ENCODE measurements at places on chromosomes 1 and 21. TPM values are rescaled to one million over a fixed set of nuclear protein-coding genes. Genes with fewer than 3 reads are reported as not detected.

DNAJC28 gene
- 0.58 TPM for total RNA-seq

TMEM54 gene
- total RNA-seq, result not detected

CRNN gene
- total RNA-seq, result not detected

LHX8 gene
- not detected for total RNA-seq

DNA sequence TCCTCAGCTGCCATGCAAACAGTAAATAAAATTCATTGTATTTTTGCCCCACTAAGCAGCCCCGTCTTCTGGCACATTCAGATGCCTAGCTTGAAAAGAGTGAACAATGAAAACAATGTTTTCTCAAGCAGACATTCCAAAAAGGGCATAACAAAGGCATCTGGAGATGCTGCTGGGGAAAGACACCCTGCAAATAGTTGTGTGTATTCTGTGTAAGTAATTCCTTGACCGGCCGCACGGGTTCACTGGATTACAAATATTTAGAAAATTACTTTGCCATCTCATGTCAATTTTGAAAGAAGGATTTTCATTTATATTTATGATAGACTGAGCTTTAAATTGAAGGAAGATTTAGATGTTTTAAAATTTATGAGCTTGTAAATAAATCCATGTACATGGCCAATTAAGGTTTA lies 142.2 kb downstream of the SLC45A1 start:
- H3K4me3 ChIP-seq, result no peak overlapping the region
- no peak for DNase-seq
- no peak overlapping the region for H3K27ac ChIP-seq
- H3K4me1 ChIP-seq, result peaks cover 21% of the 10 kb centered on the region
- H3K36me3 ChIP-seq, result no peaks in the 10 kb centered on the region
- no peaks in the 10 kb centered on the region for H3K27me3 ChIP-seq

DNA sequence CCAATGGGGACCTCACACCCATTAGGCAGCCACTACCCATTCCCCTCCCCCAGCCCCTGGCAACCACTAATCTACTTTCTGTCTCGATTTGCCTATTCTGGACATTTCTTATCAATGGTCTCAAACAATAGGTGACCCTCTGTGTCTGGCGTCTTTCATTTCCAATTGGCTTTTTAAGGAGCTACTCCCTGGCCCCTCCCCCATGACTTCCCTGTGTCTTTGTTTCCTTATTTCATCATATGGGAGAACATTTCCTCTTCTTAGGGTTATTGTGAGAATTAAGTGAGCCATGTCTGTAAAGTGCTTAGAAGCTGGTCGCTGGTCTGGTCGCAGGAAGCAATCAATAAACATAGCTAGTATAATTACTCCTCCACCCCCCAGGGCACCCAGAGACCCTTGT lies 80.9 kb downstream of the SPSB1 start:
- H3K36me3 ChIP-seq, result no peaks in the 10 kb centered on the region
- no peak for DNase-seq
- peaks cover 4% of the 10 kb centered on the region for H3K27me3 ChIP-seq

- no peak overlapping the region for H3K27ac ChIP-seq
- no peak overlapping the region for H3K4me3 ChIP-seq
- H3K36me3 ChIP-seq, result no peaks in the 10 kb centered on the region
- H3K27me3 ChIP-seq, result no peaks in the 10 kb centered on the region
Observed at GRCh38 chr21:10641107-10641506, 119.7 kb downstream of the TPTE start.

DNA sequence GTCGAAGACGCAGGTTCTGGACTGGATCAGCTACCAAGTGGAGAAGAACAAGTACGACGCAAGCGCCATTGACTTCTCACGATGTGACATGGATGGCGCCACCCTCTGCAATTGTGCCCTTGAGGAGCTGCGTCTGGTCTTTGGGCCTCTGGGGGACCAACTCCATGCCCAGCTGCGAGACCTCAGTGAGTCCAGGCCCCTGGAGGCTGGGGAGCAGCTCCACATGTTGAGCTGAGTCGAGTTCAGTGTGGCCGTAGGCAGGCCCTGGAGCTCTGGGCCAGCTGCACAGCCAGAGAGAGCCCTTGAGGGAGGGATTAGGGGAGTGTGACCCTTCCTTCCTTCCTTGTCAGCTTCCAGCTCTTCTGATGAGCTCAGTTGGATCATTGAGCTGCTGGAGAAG lies 1.6 kb downstream of the ELF3 start:
- no peak overlapping the region for H3K4me3 ChIP-seq
- H3K27me3 ChIP-seq, result peaks cover 14% of the 10 kb centered on the region
- H3K36me3 ChIP-seq, result no peaks in the 10 kb centered on the region
- no peak for DNase-seq
- H3K27ac ChIP-seq, result no peak overlapping the region
- peaks cover 4% of the 10 kb centered on the region for H3K4me1 ChIP-seq

DNA sequence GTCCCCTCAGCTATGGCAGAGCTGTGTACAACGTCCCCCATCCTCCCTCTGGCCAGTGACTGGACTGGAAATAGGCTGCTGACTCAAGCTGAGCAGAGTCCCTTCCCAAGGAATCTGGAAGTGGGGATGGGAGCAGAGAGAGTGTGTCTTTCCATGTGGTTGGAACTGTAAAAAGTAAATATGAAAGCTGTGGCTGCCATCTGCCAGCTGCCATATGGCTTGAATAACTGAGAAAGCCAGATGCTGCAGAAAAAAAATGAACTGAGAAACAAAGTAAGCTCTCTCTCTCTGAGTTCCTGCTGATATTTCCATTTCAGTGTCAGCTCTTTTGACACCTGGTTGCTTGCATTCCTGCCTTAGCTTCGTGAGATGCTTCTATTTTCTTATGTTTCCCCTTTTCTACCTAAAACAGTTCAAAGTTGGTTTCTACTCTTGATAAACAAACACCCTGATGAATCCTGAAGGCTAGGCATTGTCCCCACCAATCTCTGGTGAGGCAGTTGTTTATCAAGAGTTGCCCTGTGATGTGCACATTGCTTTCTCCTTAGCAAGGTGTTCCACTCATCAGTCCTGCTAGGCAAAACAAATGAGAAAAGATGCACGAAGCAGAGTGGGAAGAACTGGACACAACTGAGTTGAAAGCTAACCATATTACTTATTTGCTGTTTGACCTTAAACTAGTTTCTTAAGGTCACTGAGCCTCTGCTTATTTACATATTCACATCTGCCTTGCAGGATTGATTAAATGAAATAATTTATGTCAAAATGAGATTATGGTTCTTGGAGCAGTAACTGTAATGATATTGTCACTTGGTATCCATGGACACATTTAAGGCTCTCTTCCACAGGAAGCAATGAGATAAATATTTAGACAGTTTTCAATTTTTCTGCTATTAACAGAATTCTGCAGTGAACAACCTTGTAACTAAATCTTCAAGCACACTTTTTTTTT lies 16.6 kb upstream of the DR1 start:
- DNase-seq, result no peak
- H3K4me1 ChIP-seq, result no peaks in the 10 kb centered on the region
- H3K27me3 ChIP-seq, result no peaks in the 10 kb centered on the region
- H3K4me3 ChIP-seq, result no peak overlapping the region
- H3K36me3 ChIP-seq, result peaks cover 2% of the 10 kb centered on the region

- H3K36me3 ChIP-seq, result no peaks in the 10 kb centered on the region
- H3K27ac ChIP-seq, result no peak overlapping the region
- no peaks in the 10 kb centered on the region for H3K27me3 ChIP-seq
- peaks cover 15% of the 10 kb centered on the region for H3K4me1 ChIP-seq
- no peak for DNase-seq
Observed at GRCh38 chr1:58890609-58891008, 106.8 kb upstream of the JUN start.

DNA sequence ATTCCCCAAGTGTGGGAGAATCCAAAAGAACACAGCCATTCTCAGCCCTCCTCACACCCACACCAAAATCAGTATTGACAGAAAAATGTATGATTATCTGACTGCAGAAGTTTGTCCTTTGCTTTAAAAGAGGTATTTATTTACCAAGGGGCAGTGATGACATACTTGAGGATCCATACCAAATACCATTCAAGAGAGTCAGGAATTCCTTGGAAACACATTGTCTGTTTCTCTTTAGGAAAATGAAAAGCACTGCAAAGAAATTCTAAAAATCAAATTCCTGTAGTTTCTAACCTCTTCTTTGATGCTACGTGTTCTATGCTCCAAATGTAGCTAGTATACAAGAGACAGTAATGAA lies 509.6 kb upstream of the CXADR start:
- no peaks in the 10 kb centered on the region for H3K4me1 ChIP-seq
- no peak overlapping the region for H3K4me3 ChIP-seq
- H3K36me3 ChIP-seq, result no peaks in the 10 kb centered on the region
- H3K27me3 ChIP-seq, result no peaks in the 10 kb centered on the region

DNA sequence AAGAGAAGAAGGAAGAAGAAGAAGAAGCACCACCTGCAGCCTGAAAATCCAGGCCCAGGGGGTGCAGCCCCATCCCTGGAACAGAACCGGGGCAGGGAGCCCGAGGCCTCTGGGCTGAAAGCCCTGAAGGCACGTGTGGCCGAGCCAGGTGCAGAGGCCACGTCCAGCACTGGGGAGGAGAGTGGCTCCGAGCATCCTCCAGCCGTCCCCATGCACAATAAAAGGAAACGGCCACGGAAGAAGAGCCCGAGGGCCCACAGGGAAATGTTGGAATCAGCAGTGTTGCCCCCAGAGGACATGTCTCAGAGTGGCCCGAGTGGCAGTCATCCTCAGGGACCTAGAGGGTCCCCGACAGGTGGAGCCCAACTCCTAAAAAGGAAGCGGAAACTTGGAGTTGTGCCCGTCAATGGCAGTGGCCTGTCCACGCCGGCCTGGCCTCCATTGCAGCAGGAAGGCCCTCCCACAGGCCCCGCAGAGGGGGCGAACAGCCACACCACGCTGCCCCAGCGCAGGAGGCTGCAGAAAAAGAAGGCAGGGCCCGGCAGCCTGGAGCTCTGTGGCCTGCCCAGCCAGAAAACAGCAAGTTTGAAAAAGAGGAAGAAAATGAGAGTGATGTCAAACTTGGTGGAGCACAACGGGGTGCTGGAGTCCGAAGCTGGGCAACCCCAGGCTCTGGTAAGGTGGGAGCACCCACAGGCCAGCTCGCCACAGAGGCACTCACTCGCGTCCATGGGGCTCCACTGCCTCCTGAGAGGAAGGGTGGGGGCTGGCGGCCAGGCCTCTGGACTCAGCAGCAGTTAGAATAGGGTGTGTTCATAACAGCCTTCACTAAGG lies 28.4 kb downstream of the RRP1B start:
- no peak for DNase-seq
- no peaks in the 10 kb centered on the region for H3K4me1 ChIP-seq
- no peak overlapping the region for H3K4me3 ChIP-seq
- peaks cover 94% of the 10 kb centered on the region for H3K36me3 ChIP-seq
- no peak overlapping the region for H3K27ac ChIP-seq

- no peaks in the 10 kb centered on the region for H3K27me3 ChIP-seq
- H3K4me1 ChIP-seq, result no peaks in the 10 kb centered on the region
- DNase-seq, result peak; percentile 63
- H3K36me3 ChIP-seq, result no peaks in the 10 kb centered on the region
Observed at GRCh38 chr1:16243936-16244649, 7.1 kb upstream of the CPLANE2 start.

DNA sequence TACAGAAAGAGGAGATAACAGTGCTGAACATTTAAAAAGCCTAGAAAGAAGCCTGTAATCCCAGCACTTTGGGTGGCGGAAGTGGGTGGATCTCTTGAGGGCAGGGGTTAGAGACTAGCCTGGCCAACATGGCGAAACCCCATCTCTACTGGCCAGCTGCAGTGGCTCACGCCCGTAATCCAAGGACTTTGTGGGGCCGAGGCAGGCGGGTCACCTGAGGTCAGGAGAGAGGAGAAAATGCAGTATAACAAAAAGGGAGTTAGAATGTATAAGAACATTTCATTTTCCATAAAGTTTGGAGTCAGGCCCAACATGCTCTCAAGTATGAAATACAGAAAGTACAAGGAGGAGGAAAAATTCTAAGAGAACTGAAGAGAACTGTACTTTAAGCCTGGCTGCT lies 134.5 kb downstream of the SMYD3 start:
- no peak overlapping the region for H3K4me3 ChIP-seq
- H3K27ac ChIP-seq, result no peak overlapping the region
- no peaks in the 10 kb centered on the region for H3K4me1 ChIP-seq
- no peaks in the 10 kb centered on the region for H3K27me3 ChIP-seq
- DNase-seq, result no peak

GRCh38 chr1:211334986-211335385 lies 8.4 kb downstream of the TRAF5 start:
- H3K27me3 ChIP-seq, result no peaks in the 10 kb centered on the region
- no peak for DNase-seq

Data from T-cell (primary cell).